ENCODE measurements at places on chromosomes 5 and 9. TPM values are rescaled to one million over a fixed set of nuclear protein-coding genes. Genes with fewer than 3 reads are reported as not detected.

- peak; percentile 56 for DNase-seq
Observed at GRCh38 chr9:130835441-130836298, 616 bp downstream of the ABL1 start.

DNA sequence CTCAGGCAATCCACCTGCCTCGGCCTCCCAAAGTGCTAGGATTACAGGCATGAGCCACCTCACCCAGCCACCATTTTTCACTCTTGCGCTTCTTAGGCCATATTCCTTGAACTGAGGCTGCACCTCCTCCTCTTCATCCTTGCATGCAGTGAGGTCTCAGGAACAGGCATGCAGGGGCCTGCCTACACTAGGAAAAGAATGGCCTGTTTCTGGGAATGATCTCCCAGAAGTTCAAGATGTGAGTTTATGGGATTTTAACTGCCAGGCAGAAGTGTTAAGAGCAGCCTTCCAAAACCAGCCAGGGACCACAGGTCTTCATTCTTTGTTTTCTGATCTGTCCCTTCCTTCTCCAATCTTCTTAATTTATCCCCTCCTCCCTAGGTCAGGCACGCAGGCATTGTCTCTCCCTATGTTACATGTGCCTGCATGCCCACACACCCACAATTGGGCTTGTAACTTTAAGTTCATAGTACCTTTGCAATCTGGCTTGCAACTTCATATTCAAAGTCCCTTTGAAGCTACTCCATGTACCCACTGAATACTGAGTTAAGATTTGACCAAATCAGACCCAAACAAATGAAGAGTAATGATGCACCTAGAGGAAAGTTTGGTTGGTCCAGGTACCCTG lies 10.5 kb upstream of the HSPA4 start:
- no peak for DNase-seq

DNA sequence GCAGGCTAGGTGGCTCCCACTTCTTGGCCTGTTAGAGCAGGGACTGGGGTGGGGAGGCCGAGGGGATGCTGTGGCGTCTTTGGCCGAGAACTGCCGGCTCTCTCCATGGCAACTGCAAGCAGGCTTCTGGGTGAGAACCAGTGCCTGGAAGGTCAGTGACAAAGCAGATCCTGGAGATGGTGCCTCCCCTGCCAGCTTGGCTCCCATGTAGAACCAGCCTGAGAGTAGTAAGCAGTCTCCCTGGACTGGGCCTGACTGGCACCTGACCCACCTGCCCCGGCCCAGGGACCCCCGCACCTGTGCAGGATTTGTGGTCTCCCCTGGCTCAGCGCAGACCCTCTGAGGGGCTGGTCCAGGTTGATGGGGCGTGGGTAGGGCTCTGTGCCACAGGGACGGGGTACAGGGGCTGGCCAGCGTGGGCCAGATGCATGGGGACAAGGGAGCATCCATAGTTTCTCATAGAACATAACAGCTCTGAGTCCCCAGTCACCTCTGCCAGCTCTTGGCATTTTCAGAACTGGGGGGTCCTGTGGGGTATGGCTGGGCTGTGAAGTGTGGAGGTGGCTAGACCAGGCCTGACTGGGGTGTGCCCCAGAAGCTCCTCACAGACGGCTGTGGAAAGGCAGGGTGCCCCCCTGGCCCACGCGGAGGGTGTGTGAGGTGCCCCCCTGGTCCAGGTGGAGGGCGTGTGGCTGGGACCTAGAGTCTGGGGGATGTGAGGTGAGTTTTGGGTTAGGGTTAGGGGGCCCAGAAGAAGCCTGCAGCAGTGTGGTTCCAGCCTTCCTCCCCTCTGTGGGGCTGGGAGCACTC lies 22.2 kb downstream of the CACNA1B start:
- DNase-seq, result no peak

- no peak for DNase-seq
Observed at GRCh38 chr5:142320851-142321560, 3.8 kb downstream of the SPRY4 start.

DNA sequence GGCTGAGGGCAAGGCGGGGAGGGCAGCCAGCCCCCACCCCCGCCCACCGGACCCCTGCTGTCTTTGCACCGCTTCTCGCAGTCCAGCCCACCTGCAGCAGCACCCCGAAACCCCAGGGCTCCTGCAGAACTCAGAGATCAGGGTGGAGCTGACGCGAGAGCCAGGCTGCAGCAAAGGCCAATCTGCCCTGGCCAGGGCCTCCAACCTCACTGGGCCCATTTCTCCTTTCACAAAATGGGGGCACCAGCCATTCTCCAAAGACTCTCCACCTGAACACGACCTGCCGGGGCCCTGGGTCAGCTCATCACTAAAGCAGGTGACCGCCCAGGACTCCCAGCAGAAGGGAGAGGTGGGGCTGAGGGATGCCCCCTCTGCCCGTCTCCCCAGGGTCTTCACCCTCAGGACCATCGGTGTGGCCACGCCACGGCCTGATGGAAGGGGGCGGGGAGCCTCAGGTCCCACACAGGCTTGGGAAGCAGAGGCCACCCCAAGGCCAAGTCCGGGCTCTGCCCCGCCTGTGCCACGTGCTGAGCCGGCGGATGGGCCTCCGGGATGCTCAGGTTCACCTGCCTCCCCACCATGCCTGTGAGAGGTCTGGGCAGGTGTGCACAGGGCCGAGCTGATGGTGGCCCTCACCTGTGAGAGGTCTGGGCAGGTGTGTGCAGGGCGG lies 13.1 kb downstream of the NACC2 start:
- DNase-seq, result no peak

DNA sequence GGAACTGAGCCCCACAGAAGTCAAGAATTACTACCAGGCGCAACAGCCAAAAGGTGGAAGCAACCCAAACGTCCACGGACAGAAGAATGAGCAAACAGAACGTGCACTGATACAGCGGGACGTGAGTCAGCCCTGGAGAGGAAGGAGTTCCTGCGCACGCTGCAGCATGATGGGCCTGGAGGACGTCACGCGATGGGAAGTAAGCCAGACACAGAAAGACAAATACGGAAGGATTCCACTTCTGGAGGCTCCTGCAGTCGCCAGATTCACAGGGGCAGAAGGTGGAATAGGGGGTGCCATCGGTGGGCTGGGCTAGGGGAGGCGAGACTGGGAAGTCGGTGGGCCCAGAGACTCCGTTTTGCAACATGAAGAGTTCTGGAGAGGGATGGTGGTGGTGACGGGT lies 80.3 kb upstream of the PHYKPL start:
- DNase-seq, result no peak

DNA sequence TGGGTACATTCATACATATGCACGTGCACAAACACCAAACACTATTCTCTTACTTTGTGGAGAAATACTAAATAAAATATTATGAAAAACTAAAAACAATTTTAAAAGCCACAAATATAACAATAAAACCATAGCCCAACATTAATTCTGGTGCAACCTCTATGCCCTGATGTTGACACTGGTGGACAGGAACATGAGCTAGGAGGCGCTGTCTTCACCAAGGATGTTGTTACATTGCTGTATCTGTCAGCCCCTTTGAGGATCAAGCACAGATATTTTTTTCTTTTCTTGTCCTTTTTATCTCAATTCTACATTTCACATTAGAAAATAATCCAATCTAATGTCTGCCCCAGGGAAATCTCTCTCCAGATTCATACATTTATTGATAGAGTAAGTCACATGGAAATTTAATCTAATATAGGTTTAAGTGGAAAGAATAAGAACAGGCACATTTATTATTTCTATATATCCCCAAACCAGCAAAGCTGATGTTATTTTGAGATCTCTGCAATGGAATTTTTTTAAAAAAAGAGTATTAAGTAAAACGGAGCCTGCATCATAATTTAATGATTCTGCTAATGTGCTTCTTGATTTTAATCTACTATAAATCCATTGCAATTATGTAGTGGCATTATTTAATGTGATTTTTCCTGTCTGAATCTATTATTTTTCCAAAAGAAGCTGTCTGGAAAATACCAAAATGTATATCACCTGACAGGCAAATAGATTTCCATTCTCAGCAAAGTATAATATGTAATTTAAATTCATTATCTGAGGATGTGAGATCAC lies 716.5 kb downstream of the MTRR start:
- no peak for DNase-seq

DNA sequence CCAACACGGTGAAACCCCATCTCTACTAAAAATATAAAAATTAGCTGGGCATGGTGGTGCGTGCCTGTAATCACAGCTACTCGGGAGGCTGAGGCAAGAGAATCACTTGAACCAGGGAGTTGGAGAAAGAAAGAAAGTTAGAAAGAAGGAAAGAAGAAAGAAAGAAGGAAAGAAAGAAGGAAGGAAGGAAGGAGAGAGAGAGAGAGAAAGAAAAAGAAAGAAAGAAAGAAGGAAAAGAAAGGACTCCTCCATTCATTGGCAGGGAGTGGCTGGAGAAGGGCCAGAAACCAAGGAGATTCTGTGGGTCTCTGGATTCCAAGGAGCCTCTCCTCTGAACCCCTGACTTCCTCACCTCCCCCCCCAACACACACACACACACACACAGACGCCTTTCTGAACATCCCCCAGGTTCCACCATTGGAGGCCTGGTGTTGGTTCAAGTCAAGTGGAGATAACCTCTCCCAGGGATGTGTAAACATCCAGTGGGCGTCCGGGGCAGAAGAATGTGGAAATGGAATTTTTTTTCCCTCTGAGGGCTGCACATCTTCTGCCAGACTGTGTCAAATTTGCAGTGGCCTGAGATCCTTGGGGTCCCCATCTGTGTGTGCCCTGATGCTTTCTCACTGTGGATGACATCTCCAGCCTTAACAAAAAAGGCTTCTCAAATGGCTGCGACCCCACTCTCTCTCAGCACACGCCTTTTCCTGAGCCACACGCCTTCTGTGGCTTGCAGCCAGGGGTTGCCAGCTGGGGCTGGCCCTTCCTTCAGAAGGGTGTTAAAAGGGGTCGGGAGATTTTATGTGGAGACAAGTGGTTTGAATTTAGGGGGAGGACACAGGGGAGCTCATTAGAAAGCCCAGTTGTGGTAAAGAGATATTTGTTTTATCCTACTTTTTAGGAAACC lies 109.3 kb upstream of the HAND1 start:
- DNase-seq, result no peak

DNA sequence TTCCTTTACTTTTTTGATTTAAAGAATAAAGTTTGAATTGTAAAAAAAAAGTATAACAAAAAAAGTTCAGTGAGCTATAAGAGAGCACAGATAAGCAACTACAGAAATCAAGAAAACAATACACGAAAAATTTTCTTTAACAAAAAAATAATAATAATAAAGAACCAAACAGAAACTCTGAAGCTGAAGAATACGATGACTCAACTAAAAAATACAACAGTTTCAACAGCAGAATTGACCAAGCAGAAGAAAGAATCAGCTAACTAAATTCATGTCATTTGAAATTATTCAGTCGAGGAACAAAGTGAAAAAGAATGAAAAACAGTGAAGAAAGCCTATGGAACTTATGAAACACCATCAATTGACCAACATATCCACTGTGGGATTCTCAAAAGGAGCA lies 177.7 kb downstream of the NDUFS4 start:
- DNase-seq, result no peak

GRCh38 chr5:113487416-113487780 lies 855 bp downstream of the MCC start:
- no peak for DNase-seq

DNA sequence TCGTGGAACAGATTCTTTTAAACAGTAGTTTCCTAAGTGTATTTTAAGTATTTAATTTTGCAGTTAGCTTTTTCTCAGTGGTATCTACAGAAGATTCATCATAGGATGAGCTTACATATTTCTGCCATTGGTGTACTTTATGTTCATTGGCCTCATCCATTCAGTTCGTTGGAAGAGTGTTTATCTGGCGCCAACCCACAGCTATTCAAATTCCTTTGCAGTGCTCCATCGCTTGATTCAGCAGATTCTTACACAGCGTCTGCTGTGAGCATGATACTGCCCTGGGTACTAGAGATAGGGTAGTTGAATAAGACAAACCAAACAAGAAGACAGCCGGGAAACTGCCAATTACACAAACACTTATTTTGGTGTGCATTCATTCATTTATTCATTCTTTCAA lies 55.1 kb downstream of the NUP214 start:
- no peak for DNase-seq

DNA sequence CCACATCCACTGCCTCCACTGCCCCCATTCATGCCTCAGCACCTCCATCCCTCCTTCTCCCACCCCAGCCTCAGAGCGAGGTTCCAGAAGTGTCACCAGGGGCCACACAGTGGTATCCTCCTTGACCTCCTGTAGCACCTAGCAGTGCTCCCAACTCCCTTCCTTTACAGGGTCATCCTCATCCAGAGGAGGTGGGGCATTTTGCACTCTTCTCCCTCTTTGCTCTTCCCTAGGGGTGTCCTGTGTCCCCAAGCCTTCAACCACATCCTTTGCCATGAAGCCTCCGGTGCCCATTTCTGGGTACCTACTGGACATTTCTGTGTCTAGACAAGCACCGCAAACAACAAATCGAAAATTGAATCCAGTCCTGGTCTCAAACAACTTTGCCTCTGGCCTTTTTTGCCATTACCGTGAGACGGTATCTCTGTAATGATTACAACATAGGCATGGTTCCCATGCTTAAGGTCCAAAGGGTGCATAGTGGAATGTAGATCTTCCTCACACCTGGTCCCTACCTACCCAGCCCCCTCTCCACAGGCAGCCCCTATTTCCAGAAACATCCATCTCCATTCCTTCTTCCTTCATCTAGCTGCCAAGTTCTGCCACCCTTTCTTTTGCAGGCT lies 17.6 kb downstream of the WWC1 start:
- no peak for DNase-seq

GRCh38 chr9:111857555-111858211 lies 38.9 kb upstream of the UGCG start:
- no peak for DNase-seq

GRCh38 chr5:146409054-146409671 lies 38.0 kb upstream of the TCERG1 start:
- DNase-seq, result no peak

- DNase-seq, result peak; percentile 13
Observed at GRCh38 chr5:163508753-163509152, 3.3 kb downstream of the MAT2B start.

DNA sequence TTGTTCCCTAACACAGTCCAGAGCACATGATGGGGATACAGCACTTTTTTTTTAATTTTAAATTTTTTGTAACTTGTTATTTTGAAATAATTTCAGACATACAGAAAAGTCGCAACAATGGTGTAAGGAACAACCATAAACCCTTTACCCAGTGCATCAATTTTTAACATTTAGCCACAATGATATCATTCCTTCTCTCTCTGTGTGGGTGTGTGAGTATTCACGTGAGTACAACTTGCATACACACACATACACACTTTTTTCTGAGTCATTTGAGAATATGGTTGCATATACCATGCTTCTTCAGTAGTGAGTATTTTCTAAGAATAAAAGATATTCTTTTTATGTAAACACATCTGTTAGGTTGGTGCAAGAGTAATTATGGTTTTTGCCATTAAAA lies 135.2 kb downstream of the ARHGAP26 start:
- no peak for DNase-seq

GRCh38 chr9:36315283-36315682 lies 57.0 kb upstream of the GNE start:
- DNase-seq, result no peak

PHF24 gene
- total RNA-seq, result not detected

PCAT7 gene
- not detected for total RNA-seq

MELK gene
- total RNA-seq, result not detected

GRXCR2 gene
- not detected for total RNA-seq

ANGPTL2 gene
- total RNA-seq, result not detected

NCS1 gene
- 3.8 TPM for total RNA-seq

GDNF gene
- not detected for total RNA-seq

MLLT3 gene
- 40.3 TPM for total RNA-seq
